Tibial artery (tissue), 4 donors: ENCODE measurements at places on chromosomes 16 and 17.
A peak's percentile ranks its signal among the peaks of the same experiment; 100 is the strongest.

GRCh38 chr16:35195173-35195863 lies 1735.9 kb downstream of the TP53TG3F start:
- DNase-seq, result no peak
- no peaks in the 10 kb centered on the region for H3K36me3 ChIP-seq
- no peak overlapping the region for H3K27ac ChIP-seq
- no peak overlapping the region for H3K4me3 ChIP-seq

GRCh38 chr16:87765473-87765775 lies 362 bp downstream of the KLHDC4 start:
- no peak for DNase-seq
- peaks cover 34% of the 10 kb centered on the region for H3K36me3 ChIP-seq
- peaks cover 19% of the 10 kb centered on the region for H3K4me1 ChIP-seq
- peak overlapping the region; percentile 86 for H3K4me3 ChIP-seq
- no peaks in the 10 kb centered on the region for H3K27me3 ChIP-seq
- H3K27ac ChIP-seq, result peak overlapping the region; percentile 89

DNA sequence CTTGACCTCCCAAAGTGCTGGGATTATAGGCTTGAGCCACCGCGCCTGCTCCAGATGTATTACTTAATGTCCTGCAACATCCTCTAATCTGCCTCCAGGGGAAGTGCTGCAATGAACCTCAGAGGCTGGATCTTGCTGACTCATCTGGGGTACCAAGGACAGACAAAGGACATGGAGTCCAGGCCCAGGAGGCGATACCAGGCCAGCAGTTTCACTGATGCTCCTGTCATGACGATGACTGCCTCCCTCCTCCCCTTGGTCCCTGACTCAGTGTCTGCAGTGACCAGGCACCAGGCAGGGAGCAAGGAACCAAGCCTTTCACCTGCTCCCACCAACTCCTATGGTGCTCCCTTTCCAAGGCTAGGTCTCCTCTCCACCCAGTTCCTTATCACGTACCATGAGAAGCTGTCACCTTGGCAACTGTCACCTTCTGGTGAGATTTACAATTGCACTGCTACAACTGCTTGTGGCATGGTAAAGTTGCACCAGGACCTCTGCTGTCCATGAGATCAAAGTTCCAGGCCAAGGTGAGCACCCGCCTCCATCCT lies 21.6 kb upstream of the PHOSPHO1 start:
- no peak for DNase-seq
- H3K4me3 ChIP-seq, result no peak overlapping the region

- no peak overlapping the region for H3K4me3 ChIP-seq
- no peak for DNase-seq
- H3K27me3 ChIP-seq, result no peaks in the 10 kb centered on the region
- H3K27ac ChIP-seq, result no peak overlapping the region
- H3K4me1 ChIP-seq, result no peaks in the 10 kb centered on the region
These were observed 43.0 kb downstream of the OR1D5 start for GRCh38 chr17:3020381-3020780.
